Urothelium cell line (cell line): ENCODE measurements at places on chromosomes 16 and 17.

DNA sequence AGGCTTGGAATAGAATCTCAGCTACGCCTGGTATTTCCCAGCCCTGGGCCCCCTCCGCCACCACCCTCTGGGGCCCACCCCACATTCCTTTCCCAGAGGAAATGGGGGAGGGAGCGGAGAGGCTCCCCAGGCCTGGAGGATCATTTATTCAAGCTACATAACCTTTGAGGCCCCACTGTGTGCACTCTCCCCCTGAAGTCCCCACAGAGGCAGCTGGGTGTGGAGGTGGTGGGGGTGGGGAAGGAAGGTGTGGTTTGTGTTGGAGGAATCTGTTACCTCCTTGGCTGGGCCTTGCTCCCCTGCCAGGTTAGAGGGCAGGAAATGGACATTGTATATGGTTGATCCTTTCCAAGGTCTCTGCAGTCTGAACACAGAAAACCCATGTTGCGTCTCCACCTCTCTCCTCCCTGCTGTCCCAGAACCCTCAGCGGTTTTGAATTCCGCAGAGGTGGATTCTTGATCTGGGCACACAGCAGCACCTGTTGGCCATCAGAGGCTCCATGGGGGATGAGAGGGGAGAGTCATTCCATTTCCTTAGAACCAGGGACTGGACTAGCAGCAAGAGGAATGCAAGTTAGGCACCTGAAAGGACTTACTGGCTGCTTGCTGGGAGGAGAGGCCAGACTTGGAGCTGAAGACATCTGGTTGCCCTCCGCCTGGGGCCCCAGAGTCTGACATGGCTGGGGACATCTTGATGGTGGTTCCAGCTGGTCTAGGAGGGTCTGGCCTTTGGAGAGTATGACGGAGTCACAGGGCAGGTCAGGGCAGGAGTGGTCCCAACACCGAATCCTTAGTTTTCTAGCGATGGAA lies 23.0 kb downstream of the ARHGAP23 start:
- DNase-seq = peak; percentile 88

DNA sequence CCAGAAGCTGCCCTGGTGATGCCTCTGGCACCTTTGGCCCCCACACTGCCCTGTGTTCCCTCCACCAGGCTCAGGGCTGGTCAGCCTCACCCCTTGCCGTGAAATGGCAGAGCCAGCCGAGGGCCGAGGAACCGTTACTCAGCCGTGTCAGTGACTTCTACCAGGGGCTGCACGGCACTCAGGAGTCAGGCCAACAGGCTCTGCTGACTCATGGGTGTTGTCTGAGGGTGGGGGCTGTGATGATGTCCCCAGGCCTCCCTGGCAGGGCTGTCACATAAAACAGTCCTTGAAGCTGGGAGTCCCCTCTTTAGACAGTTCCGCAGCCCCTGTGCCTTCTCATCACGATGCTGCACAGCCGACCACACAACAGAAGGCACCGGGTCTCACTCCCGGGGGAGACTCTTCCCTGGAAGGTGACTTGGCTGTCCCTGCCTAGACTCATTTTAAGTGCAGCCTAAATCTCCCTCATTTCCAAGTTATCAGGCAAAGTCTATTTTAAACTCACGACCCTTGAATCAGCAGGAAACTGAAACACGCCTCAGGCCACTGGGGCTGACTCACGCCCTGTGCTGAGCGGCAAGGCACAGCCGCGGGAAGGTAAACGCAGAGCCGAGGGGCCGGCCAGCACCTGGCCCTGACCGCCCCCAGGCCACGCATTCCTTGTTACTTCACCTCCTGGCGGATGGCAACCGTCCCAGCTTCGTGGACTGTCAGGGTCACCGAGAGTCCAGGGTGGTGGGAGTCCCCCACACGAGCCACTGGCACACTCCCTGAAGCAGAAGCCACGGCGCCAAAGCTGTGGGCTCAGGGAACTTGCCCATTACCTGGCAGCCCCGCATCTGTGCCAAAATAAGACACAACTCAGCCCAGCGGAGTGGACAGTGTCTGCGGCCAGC lies 102.6 kb downstream of the ZNF778 start:
- peak; percentile 78 for DNase-seq

DNA sequence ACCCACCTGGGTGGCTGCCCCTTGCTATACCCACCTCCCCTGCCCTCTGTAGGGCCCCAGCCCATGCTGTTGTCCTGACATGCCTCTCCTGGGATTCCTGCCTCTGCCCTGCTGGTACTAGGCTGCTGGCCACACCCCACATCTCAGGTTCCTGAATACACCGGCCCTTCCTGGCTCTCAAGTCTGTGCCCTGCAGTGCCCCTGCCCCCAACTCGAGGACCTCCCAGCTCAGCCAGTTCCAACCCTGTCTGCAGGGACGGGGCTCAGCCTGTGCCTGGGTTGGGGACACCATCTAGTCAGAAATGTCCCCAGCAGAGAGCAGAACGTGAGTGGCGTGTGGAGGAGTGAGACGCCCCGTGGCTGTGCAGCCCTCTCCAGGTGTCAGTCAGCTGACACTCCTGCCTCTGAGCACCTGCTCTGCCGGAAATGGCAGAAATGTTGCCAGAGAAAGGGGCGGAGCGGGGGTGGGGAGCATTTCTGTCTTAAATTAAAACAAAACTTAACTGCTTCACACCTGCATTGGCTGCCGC lies 28.7 kb downstream of the ACSF3 start:
- DNase-seq = no peak

DNA sequence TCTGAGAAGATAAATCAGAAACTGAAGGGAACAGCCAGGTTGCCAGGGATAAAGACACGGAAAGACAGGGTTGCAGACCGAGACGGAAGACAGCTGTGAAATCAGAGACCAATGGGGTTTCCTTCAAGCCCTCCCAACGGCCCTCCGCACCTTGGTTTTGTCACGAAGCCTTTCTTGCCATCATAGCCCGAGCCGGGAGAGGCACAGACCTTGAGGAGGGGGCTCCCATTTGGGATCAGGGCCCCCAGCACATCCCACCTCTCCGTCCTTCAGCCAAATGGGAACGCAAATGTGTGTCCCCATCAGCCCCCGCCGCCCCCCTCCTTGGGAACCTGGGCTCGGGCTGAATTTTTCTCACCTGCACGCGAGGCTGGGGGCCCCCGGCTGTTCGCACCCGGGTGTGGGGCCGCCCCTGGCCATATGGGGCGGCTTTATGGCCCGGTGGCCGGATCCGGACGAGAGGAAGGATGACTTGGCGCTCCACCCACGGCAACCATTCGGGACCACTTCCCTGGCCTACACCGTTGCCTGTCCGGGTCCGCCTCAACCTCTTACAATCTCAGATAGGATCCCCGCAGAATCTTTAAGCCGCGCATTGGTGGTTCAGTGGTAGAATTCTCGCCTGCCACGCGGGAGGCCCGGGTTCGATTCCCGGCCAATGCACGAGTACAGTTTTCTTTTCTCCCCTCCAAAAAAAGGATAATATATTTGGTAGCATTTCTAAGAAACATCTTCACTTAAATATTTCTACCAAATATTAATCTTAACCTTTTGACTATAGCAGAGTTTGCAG lies 1.4 kb upstream of the HES7 start:
- DNase-seq = peak; percentile 67

GRCh38 chr17:10757067-10757466 lies 27.2 kb upstream of the TMEM220 start:
- DNase-seq = no peak

DNA sequence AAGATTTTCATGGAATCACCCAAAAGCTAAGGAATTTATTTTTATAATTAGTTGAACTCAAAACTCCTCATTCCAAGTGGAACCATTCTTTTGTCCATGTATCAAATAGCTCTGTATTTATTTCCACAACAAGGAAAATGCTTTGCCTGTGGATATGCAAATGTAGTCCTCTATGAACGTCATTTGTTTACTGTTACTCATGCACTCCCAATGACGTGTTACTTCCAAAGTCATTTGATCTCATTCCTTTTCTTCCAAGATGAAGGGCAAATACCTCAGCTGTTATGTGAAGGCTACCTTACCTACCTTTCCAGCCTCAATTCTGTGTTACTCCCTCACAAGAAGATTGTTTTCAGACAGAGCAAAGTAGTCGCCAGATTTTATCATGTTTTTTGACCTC lies 83.7 kb downstream of the ITFG1 start:
- no peak for DNase-seq

DNA sequence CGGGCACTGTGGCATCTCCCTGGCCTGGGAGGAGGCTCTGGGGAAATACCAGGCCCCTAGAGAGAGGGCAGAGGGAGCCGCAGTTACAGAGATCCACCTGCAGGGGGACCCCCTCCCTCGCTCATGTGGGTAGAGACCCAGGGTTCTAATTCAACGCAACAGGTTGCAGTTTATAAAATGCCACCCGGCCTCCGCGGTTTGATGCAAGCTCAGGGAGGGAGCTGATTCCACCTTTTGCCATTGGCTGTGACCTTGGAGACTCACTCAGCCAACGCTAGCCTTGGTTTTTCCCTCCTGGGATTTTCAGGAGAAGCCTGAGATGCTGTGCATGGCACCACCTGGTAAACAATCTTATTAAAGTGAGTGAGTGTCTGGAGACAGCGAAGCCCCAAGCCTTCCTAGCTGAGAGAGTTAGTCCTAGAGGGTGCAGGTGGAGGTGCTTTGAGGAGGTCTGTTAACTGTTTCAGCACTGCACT lies 12.1 kb downstream of the TTLL6 start:
- peak; percentile 88 for DNase-seq

- DNase-seq = no peak
Measured at GRCh38 chr17:32103476-32104113, 38.7 kb upstream of the RHOT1 start.

DNA sequence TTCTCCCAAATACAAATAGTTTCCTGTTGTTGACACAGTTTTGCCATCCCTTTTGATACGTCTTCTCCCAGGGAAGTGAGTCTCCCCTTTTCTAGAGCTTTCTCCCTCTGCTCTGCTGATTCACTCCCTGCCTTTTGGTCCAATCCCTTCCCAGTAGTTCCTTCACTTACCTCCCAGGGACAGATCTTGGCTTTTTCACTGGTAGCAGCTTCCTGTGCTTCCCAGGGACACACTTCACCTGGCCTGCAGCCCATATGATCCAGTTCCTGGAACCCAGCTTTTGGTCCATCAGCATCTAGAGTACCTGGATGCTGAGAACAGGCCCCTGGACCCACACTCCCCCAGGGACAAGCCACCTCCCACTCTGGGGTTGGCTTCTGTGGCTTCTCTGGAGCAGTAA lies 15.8 kb downstream of the GPR179 start:
- no peak for DNase-seq

GRCh38 chr16:76565542-76565941 lies 288.3 kb downstream of the CNTNAP4 start:
- DNase-seq = no peak

- no peak for DNase-seq
Measured at GRCh38 chr16:55357241-55357640, 33.2 kb downstream of the IRX6 start.

DNA sequence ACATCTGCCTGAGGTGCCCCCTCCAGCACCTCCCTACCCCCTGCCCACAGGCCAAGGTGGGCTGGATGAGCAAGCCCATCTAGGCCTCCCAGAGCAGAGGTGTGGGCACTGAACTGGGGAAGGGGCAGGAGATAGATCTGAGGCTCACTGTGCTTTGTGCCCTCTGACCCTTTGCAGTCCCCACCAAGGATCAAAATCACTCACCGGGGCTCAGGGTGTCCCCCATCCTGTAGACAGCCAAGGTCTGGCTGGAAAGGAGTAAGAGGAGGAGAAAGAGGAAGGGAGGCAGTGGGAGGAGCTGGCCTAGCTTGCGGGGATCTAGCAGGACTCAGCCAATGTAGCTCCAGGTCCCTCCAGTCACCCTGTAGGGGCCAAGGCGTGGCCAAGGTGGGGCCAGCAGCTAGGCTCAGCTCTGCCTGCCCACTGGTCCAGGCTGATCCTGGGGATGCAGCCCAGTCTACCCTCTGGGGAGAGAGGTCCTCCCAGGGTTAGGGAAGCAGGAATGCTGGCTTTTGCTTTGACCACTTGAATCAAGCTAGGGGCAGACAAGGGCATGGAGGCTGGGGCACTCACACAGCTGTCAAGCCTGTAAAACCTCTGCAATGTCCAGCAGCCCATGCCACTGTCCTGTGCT lies 1.8 kb downstream of the SLC12A4 start:
- DNase-seq = peak; percentile 77

GRCh38 chr16:17612336-17612735 lies 141.6 kb upstream of the XYLT1 start:
- DNase-seq = no peak

DNA sequence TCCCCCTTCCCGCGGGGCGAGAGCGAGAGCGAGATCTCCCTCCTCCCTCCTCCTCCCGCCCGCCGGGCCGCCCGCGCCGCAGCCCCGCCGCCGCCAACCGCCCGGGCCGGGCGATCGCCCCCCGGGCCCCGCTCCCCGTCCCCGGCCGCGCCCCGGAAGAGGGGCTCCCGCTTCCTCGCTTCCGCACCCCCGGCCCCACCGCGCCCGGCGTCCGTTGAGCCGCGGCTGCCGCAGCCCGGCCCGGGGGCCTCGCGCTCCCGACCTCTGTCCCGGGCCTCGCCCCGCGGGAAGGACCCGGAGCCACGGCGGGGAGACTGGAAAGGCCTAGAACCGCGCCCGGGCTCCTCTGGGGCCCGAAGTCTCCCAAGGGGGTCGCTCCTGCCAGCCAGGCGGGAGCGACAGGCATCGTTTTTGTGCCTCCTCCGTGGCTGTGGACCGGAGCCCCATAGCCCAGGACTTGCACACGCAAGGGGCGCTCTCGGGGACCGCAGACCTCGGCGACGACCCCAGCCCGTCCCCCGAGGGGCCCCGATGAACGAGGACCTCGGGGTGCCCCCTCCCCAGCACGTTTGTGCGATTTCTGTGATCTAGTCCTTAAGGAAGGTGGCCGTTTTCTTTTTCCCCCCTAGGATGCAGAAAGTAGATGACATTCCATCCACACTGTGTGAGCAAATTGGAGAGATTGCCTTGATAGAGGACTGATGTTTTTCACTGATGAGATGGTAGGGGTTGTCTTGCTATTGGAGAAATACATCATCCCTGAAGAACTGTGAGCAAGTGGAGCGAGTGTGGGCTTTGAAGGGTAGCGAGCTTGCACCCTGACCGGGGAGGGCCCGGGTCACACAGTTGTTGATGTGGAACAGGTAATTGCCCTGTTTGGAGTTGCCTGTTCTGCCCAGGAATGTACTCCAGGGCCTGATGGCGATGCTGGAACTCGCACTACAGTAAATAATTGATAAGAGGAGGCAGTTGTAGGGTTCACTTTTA lies 611 bp downstream of the BANP start:
- DNase-seq = no peak

DNA sequence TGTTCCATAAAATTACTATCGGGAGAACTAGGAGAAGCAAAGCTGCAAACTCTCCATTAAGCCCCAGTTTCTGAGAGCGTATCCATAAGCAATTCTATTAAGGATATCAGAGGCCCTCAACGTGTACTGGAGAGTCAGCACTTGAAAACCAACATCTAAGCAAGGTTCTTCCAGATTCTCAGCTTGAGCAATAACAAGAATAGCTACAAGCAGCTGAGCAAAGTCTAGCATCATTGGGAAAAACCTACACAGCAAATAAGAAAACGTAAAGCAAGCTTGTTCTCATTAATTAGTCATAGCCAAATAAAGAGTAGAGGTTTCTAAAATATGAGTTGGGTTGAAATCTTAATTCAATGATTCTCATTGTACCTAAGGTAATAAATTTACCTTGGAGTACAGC lies 26.9 kb upstream of the COX10 start:
- no peak for DNase-seq
